ENCODE measurements at places on chromosomes 4 and X.
A peak's percentile ranks its signal among the peaks of the same experiment; 100 is the strongest.

DNA sequence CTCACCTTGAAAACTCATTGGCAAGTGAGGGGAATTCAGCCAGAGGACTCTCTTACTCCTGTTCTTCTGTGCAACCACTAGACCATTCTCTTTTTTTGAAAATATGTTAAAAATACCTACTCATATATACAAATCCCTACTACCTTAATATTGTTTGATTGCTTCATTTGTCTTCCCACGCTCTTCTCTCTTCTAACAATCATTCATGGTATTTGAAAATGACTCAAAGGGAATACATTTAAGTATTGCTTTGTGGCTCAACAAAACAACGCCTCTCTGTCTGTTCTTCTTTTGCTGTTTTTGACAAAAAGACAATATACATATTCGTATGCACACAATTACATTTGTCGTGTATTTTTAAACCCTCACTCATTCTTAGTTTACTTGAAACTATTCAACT lies 589.4 kb downstream of the ANKRD50 start:
- DNase-seq = no peak

DNA sequence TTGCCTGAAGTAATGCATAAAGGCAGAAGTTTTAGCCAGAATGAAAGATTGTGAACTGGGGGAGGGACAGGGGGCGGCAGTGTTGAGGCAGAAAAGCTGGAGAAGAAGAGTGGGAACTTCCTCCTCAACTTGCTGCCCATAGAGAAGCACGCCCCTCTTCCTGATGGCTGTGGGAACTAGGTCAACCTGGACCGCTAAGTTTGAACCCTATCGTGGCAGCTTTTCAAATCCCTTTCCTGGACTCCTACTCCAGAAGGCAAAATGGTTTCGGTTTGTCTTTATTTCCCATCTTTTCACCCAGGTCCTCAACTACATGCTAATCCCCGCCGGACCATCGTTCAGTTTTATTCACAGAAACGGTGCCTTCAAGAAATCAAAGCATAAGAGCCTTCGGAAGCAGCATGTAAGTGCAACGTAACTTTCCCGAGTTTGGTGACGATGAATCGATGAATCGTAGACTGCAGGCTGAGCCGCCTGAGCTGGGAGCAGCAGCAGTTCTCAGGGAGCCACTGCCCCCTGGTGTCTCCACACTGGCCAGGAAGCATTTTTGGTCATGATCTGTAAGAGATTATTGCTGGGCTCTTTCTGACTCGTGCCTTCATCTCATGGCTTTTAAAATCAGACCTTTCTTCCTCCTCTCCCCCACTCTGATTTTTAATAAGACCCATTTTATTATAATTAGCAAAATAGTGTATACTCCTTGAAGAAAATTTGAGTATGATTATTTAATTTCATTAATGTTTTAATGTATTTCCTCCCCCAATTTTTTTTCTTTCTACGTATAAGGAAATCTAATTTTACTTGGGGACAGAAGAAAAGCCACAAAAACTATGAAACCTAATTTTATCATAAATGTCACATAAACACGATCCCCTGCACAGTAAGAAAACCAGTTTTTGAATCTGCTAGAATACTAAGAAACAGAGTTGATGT lies 21.4 kb downstream of the SPINK2 start:
- DNase-seq = peak; percentile 74

DNA sequence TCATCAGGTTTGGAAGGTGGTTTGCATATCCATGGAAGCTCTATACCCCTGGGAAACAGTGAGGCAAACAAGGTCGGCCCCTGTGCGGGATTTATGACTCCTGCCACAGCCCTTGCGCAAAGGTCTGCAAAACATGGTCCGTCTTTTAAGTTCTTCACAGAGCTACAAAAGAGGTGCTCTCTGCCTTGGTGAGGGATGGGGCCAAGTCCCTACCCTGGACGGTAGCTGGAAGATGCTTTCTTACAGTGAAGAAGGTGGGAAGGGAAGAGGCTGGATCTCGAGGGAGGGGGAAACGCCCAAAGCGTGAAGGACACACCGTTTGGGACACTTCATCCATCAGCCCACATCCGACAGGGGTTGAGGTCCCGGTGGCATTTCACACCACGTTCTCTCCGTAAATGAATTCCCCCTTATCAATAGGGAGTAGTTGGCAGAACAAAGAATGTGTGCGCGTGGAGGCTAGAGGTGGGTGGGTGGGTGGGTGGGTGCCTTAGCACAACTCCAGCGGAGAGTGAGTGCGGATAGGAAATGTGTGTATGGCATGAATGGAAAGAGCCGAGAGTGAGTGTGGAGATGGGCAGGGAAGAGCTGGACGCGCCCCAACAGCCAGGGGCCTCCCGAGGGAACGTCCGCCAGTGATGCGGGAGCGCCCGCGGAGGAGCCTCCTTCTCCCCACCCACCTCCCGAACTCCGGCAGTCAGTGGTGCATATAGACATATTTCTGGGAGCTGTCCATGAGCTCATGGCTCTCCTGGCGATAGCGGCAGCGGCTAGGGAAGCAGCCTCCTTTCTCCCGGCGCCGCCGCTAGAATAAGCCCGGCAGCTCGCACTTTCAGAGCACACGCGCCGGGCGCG lies 68.3 kb downstream of the LARP7 start:
- DNase-seq = peak; percentile 42

- DNase-seq = peak; percentile 9
Measured at GRCh38 chr4:74531963-74532794, 87.2 kb downstream of the AREG start.

DNA sequence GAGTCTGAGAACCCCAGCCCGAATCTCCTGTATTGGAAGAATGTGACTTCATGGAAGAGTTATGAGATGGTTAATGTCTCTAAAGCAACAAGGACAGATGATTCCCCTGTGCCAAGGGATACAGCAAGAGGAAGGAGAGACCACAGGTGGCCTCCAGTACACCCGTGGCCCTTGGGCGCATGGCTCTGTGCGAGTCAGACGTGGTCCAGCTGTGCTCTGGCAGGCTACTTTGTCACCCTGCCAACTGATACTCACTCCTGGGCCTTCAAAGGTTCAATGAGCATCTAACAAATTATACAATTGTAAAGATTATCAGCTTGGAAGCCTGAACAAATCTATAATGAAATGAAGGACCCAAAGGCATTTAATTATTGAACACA lies 71.7 kb downstream of the NYX start:
- DNase-seq = no peak

DNA sequence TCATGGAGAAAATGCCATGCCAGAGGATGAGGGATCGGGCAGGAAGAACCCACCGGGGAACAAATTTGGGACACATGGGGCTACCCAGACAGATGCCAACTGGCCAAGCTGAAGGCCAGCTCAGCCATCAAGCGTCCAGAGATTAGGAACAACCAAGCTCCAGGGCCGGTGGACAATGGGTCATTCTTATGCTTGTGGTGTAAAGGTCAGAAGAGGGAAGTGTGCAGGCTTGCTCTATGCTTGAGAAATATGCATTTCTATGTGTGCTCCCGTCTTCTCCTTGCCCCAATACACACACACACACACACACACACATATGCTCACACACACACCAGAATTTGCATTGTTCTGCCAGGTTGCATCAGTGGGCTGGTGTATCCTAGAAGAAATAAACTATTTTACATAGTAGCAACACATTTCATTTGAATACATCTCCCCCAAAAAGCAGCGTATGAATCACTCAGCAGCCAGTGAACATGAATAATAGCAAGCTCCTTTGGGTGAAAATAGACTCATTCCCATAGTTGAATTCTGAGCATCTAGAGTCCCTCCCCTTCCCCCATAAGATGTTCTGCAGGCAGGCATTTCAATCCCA lies 201.9 kb upstream of the PPARGC1A start:
- DNase-seq = no peak

GRCh38 chr4:113179091-113179490 lies 129.6 kb downstream of the ANK2 start:
- DNase-seq = no peak

DNA sequence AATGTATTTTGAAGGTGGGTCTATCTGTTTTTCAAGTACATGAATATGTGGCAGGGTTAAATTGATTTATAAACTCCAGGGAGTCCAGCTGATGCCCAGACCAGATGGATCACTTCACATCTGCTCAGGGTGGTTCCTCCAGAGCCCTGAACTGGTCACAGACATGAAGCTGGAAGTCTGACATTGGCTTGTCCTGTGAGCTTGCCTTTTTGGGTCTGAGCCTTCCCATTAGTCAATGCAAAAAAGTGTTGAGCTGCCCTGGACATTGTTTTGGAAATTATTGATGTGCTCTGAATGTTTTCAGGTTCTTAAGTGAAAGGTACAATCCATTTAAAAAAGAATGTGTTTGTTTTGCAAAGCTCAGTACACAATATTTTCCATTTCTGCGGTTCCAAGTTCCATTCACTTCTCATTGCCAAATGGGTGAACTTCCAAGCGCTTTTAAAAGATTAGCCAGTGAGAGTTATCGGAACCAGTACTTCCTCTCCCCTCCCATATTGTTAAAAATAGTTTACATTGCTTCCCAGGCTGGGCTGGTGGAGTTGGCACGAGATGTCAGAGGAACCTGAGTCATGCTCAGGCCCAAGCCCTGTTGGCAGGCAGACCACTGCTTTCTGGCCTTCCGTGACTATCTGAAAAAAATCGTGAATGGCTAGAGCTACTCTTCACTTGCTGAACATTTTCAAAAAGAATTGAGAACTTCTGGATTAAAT lies 52.1 kb downstream of the PDGFRA start:
- no peak for DNase-seq

DNA sequence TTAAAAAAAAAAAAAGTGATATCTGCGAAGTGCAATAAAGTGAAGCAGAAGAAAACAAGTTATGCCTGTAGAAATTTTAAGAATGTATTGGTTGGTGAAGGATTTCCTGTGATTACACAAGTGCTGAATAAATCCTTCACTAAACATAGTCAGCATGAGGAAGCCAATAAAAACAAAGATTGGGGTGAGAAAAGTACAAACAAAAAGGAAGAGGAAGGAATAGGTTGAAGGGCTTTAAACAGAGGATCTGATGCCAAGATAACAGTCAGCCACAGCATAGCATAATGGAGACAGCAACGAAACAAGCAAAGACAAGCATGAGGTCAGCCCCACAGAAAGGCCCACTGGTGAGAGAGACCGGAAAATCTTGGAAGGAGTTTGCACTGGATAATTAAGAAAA lies 372.2 kb downstream of the ADAM29 start:
- no peak for DNase-seq

DNA sequence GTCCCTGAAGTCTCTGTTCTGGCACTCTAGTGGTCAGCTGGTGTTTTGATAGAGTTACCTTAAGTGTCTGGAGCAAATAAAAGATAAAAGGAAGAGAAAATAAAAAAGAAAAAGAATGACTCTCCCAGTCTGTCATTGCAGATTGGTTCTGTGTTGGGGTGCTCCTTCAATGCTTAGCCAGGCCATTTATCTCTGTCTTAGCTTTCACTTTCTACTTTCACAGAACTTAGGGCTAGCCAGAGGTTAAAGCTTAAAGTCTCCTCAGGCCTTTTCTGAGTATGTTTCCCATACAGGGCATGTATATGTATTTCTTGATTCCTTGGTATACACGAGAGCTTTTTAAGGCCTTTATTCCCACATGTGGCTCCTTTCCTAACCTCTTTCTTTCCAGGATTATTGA lies 83.1 kb upstream of the TEX13D start:
- no peak for DNase-seq

DNA sequence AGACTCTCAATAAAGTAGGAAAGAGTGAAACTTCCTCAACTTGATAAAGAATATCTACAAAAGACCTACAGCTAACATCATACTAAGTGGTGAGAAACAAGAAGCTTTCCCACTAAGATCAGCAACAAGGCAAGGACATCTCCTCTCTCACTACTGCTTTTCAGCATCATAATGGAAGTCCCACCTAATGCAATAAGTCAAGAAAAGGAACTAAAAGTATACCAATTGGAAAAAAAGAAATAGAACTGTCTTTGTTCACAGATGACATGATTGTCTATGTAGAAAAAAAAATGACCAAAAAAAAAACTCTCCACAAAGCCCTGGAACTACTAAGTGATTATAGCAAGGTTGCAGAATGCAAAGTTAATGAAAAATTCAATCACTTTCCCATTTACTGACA lies 25.1 kb upstream of the SH3RF1 start:
- DNase-seq = peak; percentile 26

DNA sequence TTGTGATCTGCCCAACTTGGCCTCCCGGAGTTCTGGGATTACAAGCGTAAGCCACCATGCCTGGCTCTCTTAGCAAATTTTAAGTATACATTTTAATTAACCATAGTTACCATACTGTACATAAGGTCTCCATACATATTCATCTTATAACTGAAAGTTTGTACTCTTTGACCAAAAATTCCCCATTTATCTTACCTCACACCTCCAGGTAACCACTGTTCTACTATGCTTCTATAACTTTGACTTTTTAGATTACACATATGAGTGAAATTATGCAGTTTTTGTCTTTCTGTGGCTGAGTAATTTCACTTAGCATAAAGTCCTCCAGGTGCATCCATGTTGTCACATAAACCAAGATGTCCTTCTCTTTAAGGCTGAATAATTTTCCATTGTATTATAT lies 17.4 kb downstream of the C4orf51 start:
- DNase-seq = peak; percentile 25

DNA sequence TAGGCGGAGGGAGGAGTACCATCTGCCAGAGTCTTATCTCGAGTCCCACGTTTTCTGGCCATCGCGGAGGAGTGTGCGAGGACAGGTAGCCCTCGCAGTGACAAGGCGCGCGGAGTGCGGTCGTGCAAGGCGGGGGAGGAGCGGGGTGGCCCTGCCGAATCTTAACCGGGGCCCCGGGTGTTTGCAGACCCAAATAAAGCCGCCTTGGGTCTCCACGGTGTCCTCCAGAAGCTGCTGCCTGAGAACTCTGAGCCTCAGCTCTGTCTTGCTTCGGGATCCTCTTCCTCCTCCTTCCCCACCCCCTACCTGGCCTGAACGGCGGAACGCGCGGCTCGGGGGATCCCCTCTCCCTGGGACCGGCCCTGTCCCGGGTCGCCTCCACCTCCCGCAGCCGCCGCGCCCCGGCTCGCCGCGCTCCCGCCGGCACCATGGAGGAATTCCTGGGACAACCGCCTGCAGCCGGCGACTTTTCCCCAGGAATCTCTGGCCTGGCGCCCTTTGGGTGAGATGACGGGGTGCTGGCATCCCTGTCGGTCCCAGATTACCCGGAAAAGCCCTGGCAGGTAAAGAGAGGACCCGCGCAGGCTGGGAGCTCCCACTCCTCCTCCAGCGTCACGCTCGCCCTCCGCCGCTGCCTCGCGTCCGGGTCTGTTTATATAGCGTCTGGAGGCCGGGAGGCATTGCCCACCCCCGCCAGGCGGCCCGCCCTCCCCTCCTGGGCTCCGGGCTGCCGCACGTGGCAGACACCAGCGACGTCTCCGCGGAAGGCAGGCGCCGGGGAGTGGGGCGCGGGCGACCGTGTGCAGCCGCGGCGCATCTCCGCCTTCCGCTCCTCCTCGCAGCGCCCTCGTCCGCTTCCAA lies at the start of gene GALNTL6:
Gene GALNTL6, plus strand, starts transcription at position 740 of the 861 bp plus-strand sequence.
- DNase-seq = no peak

DNA sequence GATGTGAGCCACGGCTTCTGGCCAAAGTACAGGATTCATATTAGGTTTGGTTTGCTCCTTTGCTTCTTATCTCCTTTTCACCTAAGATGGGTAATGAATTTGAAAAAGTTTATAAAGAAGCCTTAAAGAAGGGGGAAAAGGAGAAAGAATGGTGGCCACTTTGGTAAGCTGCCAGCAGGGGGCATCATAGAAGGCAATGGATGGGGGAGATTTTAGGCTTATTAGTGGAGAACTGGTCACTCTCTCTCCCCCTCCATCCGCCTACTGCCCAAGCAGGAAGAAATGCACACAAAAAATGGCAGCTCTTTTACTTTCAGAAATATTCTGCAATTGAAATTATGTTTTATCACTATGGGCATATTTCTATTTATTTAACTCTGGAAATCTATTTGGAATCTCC lies 32.0 kb downstream of the SPARCL1 start:
- DNase-seq = no peak

All from GM13977 (cell line).